ENCODE measurements at places on chromosomes 1 and 21. TPM values are rescaled to one million over a fixed set of nuclear protein-coding genes. Genes with fewer than 3 reads are reported as not detected.

SH3BGRL3 gene
- total RNA-seq: 225 TPM

ILDR2 gene
- not detected for total RNA-seq

HIPK1 gene
- 19.8 TPM for total RNA-seq

GRHL3 gene
- total RNA-seq: not detected

KDF1 gene
- total RNA-seq: not detected

Data from cardiac ventricle fibroblast (primary cell).